HCT116 (cell line): ENCODE measurements at places on chromosomes 13 and 19.

- DNase-seq, result no peak
Measured at GRCh38 chr19:3807131-3807480, 20.9 kb upstream of the MATK start.

GRCh38 chr19:52191389-52191788, 1.5 kb downstream of the PPP2R1A start:
- DNase-seq, result no peak

DNA sequence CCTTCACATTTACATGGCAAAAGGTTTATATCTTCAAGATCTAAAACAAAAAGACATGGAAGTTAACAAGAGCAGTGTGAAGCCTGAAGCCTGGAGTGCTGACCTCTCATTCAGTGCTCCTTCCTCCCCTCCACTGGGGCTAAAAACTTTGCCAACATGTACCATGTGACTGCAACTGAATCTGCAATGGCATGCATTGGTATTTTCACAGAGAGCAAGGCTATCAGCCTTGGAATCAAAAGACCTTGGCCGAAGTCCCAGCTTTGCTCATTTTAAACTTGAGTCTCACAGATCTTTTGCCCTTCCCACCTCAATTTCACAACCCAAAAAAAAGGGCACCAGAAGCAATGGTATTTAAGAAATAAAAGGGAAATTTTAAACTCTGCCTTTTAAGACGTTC, 325.1 kb downstream of the DCT start:
- DNase-seq, result no peak

DNA sequence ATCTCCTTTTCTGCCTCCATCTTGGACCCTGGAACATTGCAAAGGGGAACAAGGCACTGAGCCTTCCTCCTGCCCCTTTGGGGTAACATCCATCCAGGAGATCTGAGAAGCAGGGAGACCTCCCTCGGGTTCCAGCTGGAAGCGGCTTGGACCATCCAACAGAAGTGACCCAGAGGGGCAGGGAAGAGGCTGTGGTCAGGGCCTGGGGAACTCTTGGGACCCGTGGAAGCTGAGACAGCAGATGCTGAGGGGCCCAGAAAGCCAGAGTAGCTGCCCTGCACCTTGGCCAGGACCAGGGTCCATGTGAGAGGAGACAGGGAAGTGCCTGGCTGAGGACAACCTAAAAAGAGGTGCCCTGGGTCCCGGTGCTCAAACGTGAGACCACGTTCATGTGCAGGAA, 21.9 kb upstream of the KCTD15 start:
- DNase-seq, result no peak

DNA sequence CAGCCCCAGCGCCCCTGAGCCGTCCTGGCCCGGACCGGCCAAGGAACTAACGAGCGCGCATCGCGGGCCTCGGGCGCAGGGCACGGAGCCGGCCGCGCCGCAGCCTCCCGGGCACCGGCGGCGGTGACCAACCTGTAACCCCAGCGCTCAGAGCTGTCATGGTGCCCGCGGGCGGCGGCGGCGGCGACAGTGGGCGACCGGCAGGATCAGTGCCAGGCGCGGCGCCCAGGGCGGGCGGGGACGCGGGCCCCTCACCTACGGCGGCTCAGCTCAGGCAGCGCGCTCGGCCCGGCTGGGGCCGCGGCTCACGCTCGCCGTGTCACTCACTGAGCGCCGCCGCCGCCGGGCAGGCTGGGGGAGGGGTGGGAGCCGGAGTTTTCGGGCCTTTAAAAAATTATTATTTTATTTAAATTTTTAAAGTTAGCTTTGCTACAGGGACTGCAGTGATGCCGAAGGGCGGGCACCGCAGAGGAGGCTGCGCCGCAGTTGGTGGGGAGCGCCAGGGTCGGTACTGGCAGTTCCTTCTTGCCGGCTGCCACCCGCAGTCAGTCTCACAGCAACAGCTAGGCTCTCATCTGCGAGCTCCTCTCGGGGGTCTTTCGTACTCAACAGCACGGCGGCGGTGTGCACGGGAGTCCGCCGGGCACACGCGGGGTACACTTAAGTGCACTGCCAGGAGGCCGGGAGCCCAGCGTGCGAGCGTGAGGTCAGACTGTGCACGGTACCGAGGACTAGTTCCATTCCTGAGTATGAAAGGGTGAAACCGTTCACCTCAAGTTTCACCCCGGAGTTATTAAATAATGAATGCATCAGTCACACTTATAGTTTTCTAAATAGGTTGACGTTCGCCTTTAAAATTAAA, at the start of gene NALCN:
Gene NALCN (minus strand): TSS at position 328 of the 862 bp plus-strand sequence. CDS start 17,382 bp downstream, outside the sequence.
- no peak for DNase-seq

DNA sequence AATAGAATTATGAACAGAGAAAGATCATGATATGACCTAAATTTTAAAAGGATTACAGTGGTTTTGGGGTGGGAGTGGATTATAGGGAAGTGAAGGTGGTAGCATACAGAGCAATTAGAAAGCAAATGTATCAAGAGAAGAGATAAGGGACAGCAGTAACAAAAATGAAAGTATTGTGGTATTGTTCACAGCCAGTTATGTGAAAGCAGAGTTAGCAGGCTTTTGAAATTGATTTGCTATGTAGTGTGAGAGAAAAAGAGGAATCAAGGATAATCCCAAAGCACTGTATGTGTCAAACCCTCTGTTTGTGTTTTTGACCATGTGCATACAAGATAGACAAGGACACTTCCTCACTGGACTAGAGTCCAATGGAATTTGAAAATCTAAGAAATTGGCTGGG, 1721.4 kb downstream of the PCDH9 start:
- DNase-seq, result no peak

DNA sequence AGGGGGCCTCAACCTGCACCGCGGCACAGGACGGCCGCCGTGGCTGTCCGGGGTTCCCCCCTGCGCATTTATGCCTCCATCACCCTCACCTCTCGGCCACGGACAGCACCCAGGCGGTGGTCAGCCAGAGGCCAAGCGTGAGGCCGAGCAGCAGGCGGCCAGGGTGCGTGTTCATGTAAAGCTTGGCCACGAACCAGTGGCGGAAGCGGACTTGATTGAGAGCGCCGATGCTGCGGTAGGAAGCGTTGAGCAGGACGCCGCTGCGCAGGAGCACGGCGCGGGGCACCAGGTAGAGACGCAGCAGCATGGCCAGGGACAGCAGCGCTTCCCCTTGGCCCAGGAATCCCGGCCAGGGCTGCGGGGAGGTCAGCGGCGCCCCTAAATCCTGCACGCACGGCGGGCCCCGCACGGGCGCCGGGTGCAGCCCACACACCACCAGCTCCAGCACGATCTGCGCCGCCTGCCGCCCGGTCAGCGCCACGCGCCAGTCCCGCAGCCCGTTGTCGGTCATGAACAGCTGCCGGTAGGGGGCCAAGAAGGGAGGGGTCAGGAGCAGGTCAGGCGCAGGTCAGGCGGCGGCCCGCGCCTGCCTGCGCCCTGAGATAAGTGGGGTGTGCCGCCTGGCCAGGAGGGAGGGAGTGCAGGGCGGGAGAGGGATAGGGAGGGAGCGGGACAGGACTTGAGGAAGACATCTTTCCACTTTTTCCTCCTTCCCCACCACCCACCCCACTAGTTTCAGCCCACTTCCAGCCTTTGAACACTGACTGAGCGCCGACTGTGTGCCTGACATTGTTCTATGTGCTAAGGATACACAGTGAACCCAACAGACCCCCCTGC, 6.5 kb downstream of the KCNN4 start:
- DNase-seq, result no peak

DNA sequence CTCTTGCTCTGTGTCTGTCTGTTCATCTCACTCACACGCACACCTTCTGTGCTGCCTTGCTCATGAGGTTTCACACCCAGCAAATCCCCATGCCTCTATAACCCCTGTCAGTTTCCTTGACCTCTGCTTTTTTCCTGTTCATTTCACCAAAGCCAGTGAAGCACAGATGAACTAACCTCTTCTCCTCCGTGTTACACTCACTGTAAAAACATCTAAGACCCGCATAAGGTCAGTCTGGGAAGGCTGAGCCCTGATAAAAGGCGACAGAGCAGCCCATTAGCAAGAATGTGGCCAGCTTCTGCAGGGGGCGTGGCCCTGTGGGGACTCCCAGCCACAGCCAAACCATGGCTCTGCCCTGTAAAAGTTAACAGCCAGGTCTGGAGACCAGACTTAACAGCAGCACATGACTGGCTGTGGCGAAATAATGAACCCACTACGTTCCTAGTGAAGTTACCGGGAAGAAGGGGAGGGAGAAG, 42.8 kb upstream of the NPAS1 start:
- no peak for DNase-seq

DNA sequence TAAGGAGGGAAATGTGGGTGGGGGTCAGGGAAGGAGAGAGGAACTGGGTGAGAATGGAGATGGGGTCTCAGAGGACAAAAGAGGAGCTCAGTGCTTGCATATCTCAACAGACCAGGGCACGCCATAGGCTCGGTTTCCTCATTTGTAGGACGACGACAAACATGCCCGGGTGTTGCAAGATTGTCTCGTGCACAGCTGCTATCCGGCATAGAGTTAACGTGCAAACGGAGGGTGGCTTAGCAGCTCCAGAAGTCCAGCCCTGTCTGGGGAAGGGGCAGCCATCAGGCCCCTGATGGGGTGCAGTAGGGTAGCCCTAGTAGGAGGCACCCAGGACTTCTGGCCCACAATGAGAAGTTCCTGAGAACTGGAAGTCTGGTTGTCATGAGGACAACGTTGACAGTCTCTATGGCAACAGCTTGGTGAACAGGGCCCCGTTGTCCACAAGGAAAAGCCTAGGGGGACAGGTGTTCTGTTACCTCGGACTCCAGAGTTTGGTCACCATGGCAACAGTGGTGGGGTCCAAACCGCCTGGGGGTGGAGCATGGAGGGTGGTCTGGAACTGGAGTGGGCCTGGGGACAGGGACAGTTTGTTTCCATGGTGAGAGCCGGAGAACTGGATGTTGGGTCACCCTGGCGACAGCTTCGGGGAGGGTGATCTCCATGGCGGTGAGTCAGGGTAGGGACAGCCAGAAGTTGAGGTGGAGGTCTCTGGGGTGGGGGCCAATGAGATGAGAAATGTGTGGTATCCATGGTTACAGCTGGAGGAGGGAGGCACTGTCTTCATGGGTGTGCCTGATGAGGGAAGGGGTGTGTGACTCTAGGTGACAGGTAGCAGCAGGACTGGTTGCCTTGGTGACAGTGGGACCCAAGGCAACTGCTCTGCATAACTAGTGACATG, 16.8 kb downstream of the TM6SF2 start:
- no peak for DNase-seq

GRCh38 chr13:98134901-98135300, 8.0 kb upstream of the FARP1 start:
- DNase-seq, result no peak

GRCh38 chr13:22002893-22003292, 332.0 kb downstream of the FGF9 start:
- DNase-seq, result no peak

DNA sequence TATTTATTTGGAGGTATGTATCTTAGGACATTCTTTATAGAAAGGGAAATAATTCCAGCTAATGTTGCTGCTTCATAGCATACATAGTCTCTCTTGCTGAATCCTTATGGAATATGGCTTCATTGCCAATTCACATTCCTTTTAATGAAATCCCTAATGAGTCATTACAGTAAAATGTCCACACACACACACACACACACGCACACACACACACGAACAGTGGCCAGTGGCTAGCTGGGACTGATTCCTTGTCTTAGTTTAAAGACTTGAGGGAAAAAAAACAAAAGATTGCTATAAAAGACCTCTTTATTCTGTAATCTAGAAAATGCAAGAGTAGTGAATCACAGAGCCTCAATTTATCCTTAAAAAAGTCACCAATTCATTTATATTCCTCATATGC, 301.6 kb downstream of the SLITRK6 start:
- no peak for DNase-seq

DNA sequence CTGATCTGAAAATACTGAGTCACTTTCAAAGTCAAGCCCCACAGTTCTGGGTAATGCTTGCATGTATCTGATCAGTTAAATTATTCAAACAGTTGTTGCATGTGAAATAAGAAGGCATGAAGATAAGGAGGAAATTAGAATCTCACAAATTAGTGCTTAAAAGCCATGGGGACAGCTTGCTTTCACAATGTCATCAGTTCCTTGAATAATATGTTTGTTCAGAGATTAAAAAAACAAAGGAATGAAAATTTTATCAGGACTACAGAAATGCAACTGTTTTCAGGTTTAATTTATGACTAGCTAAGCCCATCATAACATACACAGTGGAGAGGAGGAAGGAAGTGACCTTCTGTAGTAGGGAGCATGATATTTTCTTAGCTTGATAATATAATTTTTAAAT, 150.1 kb downstream of the OXGR1 start:
- no peak for DNase-seq

- DNase-seq, result no peak
Measured at GRCh38 chr13:101626925-101627555, 174.6 kb downstream of the ITGBL1 start.

GRCh38 chr19:38561658-38562057, 56.1 kb downstream of the MAP4K1 start:
- no peak for DNase-seq

- DNase-seq, result no peak
Measured at GRCh38 chr13:48253849-48254248, 20.8 kb downstream of the ITM2B start.
